IPS-NIHi11 (cell line): ENCODE measurements at places on chromosomes 6 and 20.

GRCh38 chr20:34185766-34186620, 55.2 kb upstream of the ASIP start:
- no peak for DNase-seq

- no peak for DNase-seq
Observed at GRCh38 chr6:11214901-11215300, 17.6 kb downstream of the NEDD9 start.

DNA sequence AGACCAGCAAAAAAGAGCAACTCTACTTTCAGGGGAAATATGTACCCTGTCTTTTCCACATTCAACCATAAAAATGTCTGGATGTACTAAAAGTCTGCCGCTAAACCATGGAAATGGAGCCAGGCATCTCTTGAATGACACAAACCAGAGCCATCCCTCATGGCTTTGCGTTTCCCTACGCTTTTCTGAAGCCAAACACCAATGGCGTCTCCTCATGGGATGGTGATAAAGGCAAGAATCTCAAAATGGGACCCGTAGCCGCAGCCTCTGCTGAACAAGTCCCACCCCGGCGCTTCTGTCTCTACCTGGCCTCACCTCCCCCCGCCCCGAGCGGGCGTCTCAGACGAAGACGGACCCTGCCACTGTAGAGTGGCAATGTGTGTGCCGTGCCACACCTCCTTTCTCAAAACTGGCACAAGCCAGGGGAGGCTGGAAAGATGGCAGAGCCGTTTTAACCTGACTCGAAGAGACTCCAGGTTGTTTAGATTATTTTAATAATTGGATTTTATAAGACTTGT, 80.3 kb upstream of the AFDN start:
- no peak for DNase-seq

- DNase-seq = peak; percentile 38
Observed at GRCh38 chr6:167208819-167209576, 51.2 kb upstream of the GPR31 start.

DNA sequence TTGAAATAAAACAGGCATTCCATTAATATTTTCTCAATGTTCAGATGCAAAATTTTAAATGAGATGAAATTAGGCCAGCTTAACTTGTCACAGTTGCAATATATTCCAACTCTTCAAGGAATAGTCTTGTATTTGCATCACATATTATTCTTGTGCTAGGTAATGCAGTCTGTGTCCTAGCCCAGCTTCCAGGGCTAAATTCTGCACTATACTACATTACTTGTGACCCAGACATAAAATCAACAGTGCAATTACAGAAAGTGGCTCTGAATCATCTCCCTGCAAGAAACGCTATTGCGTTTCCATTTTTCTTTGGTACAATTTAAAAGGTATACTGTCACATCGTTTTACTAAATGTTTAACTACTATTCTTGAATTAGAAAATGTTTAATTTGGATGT, 399.2 kb downstream of the TENT5A start:
- DNase-seq = no peak

DNA sequence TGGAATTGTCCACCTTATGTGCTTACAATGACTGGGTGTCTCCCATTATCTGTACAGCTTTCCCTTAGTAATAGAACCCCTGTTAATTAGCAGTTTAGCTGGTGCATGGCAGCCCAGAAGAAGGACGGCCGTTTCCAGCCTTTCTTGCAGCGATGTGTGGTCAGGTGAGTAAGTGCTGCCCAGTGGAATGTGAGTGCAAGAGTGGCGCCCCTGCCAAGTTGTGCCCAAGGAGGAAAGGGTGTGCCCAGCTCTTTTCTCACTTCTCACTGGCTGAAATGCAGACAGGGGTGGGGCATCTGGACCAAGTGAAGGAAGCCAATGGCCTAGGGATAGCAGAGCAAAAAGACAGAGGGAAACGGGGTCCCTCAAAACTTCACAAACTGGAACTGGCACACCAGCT, 296.8 kb downstream of the PREX1 start:
- no peak for DNase-seq

DNA sequence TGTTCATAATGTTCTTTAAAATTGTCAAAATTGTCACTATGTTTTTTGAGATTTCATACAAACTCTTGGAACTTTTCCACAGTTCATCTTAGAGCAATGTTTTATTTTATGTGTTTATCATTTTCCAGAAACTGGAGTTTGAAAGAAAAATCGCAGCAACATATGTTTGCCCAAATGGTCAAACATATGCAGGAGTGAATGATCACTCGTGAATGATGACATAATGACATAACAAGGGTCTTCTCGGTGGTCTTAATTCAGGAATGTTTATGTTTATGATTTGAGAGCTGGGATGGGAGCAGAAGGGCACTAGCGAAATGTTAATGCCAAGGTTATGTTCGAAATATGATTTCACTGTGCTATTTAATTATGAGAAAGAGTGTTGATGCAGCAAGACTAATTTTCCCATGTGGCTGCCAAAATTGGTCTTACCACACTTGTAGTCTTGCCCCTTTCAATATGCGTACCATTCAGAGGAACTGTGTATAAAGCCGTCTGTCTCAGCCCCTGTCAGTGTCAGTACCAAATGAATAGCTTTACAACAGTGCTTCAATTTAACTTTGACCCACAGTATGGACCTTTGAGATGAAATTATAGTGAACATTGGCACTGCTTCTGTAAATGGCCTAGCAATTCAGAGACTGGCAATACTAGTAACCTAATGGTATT, 152.3 kb downstream of the CARMIL1 start:
- DNase-seq = no peak

- peak; percentile 37 for DNase-seq
Observed at GRCh38 chr6:165042912-165043311, 266.5 kb downstream of the C6orf118 start.

GRCh38 chr6:124741341-124741740, 220.9 kb upstream of the RNF217 start:
- no peak for DNase-seq

DNA sequence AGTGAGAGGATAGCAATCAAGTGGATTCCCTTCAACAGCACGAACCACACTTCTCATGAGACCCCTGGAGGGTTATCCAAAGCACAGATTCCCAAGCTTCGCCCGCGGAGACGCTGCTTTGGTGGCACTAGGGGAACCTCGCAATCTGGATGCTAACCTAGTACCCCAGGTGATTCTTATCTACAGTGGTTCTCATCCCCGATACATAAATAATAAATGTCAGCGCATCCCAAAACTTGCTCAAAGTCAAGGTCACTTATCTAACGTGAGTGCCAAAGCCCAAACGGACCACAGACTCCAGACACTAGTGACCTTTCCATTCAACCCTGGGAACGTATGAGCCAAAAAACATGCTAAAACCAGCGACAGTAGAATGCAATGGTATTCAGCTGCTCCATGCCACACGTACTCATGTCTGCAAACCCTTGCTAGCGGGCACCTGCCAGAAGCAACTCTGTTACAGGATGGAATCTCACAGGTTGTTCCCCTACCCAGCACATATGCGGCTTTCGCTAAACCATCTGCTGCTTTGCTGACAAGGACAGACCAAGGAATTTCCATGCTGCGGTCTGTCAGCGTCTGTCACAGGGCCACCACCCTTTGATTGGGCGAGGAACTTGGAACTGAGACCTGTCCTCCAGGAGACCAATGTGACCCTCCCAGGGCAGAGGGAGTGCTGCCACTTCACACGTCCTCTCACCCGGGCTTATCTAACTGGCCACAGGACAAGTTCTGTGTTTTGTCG, 16.8 kb downstream of the MYLK4 start:
- DNase-seq = no peak

- DNase-seq = no peak
Observed at GRCh38 chr6:89361171-89361570, 8.6 kb upstream of the UBE2J1 start.

DNA sequence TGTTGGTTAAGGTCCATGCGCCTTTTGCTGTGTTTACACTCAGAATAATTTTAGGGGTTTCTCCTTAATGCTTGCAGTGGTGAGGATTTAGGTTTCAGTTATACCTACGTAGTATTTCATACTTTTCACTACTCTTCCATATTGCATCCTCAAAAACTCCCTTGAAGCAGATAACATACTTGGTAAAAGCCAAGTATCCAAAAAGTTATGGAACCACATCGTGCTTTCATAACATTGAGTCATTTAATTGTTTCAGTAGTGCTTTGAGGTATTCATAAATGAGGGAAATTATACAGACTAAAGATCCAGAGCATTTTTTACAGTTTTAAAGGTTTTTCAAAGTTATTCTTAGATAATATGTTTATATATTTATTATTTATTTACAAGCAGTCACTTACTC, 4.0 kb upstream of the ATXN1 start:
- DNase-seq = no peak

GRCh38 chr6:144725736-144726522, 440.8 kb downstream of the UTRN start:
- no peak for DNase-seq
